ENCODE measurements at places on chromosomes 3 and 15.

DNA sequence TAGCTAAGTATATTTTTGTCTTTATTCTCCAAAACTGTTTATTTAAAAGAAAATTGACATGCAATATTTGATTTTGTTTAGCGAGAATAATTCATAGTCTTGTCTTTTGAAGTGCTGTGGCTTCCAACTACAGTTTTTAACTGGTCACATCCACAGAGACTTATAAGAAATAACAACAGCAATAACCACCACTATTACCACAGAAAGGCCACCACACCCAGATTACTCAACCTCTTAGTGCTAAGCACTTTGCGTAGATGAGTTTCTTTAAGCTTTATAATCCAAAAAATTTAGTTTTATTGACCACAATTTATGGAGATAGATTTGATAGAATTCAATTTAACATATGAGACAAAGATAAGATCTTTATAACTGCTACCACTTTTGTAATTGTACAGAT, 468.4 kb upstream of the UBE2E2 start:
- DNase-seq: no peak

- no peak for DNase-seq
Measured at GRCh38 chr3:152786977-152787681, 47.8 kb upstream of the P2RY1 start.

GRCh38 chr3:46892285-46893145, 15.0 kb downstream of the PTH1R start:
- DNase-seq: peak; percentile 64

- no peak for DNase-seq
Measured at GRCh38 chr15:88108991-88109390, 147.5 kb downstream of the NTRK3 start.

DNA sequence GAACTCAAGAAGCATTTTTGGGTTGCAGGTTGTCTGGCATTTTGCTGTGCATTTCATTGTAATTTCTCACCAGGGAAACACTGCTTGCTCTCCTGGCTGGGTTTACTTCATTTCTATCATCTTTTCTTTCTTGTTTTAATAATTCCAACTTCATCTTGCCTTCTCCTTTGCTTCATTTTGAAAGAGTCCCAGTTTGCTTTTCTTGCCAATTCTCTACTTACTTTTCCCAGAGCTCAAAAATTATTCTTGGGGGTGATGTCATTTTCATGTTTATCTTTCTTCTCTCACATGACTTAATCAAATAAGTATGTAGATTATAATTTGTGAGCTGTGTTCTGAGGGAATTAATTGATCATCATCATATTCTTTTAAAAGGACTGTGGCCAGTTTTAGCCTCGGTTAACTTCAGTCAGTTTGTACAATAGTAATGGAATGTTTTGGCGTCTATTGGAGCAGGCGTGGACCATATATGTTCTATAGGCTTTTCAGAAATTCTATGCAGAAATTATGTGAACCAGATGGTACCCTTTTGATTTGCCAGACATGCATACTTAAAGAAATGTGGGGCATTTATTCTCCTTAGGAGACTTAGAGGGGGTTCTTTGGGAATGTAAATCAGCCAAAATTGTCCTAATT, 30.1 kb downstream of the SH3GL3 start:
- DNase-seq: no peak

- DNase-seq: no peak
Measured at GRCh38 chr3:105513042-105513441, 146.3 kb downstream of the ALCAM start.

DNA sequence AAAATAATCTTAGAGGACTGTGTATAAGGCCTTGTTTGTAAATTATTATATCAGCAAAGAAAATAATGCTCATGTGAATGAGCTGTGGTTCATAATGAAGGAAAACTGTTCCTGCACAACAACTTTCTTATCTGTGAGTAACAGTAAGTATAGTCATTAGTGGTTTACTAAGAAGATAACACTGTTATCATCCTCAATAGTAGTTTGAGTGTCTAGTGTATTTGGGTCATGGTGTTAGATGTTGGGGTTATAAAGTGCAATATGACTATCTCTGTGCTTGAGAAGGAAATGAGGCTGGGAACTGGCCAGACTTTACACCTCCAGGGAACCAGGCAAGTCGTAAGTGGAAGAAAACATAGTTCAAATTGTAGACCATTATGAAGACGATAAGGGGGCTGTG, 15.6 kb downstream of the VPS8 start:
- DNase-seq: no peak

- DNase-seq: peak; percentile 39
Measured at GRCh38 chr15:70466895-70467529, 296.3 kb downstream of the UACA start.

DNA sequence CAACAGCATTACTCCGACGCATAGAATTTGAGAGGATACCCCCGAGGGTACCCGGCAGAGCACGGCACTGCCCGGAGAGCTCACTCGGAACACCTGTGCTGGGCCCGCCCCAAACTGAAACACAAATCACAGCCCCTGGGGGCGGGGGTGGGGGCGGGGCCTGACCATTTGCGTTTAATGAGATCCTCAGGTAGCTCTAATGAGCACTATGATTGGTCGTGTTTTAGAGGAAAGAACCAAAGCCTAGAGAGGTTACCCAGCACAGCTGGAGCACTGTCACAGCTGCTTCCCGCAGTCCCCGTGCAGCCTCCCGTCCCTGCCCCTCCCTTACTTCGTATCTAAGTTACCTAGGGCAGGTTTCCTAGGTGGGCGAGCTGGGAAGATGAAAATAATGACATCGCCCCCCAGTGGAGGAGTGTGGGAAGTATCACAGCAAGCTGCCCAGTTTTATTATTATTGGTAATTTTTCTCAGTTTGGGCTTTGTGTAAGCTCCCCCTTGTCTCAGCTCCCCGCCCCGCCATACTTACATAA, 187.1 kb downstream of the PDE8A start:
- peak; percentile 11 for DNase-seq

- no peak for DNase-seq
Measured at GRCh38 chr15:71660501-71660900, 149.9 kb upstream of the NR2E3 start.

DNA sequence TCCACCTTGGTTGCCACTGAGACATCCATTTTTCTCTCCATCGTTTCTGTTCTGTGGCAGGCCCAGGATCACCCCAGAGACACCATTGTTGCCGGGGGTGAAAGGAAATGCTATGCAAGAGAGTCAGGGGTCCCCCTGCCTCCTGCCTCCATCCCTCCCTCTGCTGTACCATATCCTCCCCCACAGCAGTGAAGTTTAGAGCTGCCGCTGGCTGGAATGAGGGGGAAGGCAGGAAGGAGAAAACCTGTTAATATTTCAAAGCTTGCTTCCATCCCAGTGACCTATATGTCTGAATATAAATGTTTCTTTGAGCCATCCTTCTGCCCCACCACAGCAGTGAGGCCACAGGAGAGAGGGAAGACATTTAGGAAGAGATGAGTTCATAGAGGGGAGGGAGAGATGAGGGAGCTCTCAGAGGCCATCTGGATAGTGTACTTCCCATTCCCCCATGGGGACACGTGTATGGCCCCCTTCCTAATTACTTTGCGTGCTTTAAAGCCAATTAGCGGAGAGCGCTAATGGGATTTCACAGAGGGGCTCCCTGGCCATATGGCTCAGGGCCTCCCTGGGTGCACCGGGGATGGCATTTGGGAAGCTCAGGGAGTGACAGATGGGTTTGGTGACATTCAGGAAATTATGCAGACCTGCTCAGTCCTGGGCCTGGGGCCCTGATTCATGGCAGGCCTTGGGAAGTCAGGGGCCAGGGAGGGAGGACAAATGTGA, 40.4 kb upstream of the CHRNB4 start:
- no peak for DNase-seq

DNA sequence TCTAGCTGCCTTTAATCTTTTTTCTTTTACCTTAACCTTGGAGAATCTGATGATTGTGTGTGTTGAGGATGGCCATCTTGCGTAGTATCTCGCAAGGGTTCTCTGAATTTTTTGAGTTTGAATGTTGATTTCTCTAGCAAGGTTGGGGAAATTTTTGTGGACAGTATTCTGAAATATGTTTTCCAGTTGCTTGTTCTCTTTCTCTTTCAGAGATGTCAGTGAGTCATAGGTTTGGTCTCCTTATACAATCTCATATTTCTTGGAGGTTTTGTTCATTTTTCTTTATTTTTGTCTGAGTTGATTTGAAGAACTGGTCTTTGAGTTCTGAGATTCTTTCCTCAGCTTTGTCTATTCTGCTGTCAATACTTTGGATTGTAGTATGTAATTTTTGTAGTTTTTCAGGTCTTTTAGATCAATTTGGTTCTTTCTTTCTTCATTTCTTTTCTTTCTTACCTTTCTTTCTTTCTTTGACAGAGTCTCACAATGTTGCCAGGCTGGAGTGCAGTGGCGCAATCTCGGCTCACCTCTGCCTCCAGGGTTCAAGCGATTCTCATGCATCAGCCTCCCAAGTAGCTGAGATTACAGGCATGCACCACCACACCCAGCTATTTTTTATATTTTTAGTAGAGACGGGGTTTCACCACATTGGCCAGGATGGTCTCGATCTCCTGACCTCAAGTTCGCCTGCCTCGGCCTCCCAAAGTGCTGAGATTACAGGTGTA, 366.4 kb upstream of the RASGRP1 start:
- no peak for DNase-seq

DNA sequence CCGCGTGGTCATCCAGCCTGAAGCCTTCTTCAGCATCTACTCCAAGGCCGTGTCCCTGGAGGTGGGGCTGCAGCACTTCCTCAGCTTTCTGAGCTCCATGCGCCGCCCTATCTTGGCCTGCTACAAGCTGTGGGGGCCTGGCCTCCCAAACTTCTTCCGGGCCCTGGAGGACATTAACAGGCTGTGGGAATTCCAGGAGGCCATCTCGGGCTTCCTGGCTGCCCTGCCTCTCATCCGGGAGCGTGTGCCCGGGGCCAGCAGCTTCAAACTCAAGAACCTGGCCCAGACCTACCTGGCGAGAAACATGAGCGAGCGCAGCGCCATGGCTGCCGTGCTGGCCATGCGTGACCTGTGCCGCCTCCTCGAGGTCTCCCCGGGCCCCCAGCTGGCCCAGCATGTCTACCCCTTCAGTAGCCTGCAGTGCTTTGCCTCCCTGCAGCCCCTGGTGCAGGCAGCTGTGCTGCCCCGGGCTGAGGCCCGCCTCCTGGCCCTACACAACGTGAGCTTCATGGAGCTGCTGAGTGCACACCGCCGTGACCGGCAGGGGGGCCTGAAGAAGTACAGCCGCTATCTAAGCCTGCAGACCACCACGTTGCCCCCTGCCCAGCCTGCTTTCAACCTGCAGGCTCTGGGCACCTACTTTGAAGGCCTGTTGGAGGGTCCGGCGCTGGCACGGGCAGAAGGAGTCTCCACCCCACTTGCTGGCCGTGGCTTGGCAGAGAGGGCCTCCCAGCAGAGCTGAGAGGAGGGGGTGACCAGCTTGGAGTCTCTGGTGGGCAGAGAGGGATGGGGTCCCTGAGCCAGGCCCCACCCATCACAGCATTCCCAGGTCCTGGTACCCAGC, 37.9 kb downstream of the GOLGA6A start:
- DNase-seq: no peak

GRCh38 chr15:101600035-101600434, 52.1 kb downstream of the TM2D3 start:
- no peak for DNase-seq

DNA sequence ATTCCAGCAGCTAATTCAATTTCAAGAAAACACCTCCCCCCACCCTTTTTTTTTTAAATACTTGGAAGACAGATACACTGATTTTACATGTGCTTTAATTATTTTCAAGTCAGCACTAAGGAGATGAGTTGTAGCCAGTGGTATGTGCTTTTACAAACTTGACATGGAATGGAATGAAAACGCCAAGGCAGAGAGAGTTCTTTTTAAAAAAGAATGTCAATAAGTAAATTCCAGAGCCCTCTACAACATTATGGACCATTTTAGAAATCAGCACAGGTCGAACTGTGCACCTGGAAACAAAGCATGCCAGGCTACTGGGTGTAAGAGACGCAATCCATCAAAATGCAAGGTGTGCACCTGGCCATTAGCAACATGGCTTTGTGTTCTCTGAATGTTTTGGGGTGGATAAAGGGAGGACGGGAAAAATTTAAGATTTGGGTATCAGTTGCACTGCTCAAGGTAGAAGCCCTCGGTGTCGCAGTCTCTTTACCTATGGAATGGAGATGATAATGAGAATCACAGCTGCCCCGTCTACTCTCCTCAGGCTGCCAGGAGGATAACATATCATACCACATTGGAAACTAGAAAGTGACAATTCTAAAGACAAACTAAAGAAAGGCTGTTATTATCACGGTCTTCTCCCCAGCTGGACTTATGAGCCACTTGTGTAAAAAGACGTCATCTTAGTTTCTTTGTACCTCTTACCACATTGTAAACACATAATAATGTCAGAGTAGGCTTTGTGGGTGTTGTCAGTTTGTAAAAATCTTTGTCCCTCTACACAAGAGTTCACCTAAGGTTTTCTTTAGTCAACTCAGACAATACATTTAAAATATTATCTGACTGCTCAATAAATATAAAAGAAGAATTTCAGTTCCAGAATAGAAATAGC, 107.4 kb upstream of the PRICKLE2 start:
- no peak for DNase-seq

GRCh38 chr3:107965136-107965655, 125.6 kb downstream of the CD47 start:
- DNase-seq: no peak

DNA sequence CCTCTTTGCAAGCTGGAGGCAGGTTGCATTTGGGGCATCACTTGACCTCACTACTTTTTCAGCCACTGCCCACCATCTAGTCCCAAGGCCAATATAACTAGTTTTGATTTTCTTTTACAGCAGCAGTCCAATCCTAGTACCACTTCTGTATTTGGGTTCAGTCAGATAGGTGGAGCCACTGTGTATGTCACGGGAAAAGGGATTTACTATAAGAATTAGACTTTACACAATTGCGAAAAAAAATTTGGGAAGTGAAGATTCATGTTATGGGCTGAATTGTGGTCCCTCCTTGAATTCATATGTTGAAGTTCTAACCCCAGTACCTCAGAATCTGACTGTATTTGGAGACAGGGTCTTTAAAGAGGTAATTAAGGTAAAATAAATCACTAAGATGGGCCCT, 37.4 kb upstream of the NMNAT3 start:
- no peak for DNase-seq

DNA sequence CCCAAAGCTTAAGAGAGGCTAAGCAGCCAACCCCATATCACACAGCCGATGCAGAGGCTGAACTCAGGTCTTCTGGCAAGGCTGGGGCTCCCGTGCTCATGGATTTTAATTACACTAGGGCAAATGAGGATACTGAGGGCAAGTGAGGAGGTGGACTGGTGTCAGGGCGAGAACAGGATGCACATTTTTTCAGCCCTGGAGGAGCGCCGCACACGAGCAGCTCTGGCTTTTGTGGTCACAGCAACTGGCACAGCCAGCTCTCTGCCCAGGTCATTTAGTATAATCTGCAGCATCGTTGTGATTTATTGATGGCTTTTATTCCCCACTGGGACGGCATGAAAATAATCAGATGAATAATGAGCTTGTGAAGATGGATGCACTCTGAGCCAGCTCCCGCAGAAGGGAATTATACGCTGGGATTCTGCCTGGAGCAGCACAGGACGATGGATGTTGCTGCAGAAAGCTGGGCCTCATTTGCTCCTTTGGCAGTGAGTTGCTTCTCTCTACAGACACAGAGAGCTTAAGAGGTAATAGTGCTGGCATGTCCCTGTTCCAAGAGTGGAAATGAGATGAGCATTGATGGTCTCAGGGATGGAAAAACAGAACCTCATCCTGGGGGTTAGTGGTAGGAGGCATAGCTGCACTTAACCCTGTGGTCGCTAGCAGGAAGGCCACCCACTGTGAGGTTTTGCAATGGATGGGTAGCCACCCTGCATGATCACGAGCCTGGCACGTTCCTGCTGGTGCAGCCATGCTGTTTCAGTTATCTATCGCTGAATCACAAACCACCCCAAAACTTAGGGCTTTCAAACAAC, 135.4 kb downstream of the UACA start:
- DNase-seq: no peak

- DNase-seq: no peak
Measured at GRCh38 chr3:176867681-176868663, 329.3 kb downstream of the TBL1XR1 start.

Data from neural crest cell (in vitro differentiated cells).